ENCODE measurements at places on chromosomes 6 and 20. TPM values are rescaled to one million over a fixed set of nuclear protein-coding genes. Genes with fewer than 3 reads are reported as not detected.

DNA sequence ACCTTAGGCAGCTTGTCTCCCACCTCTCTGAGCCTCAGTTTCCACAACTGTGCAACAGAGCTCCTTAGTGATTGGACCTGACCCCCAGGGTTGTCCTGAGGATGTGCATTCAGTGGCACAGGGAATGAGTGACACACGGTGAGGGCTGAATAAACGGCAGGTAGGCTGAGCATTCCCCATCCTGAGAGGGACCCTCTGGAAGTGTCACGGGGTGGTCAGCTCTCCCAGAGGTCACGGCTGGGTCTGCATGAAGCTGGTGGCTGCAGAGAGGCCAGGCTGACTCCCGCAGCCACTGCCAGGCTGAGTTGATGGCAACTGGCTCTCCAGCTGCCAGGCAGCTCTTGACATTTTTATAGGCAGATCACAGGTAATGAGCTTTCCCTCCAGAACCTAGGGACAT lies 42.5 kb downstream of the CD40 start:
- no peak for DNase-seq
- no peaks in the 10 kb centered on the region for H3K4me1 ChIP-seq
- no peaks in the 10 kb centered on the region for H3K36me3 ChIP-seq

DNA sequence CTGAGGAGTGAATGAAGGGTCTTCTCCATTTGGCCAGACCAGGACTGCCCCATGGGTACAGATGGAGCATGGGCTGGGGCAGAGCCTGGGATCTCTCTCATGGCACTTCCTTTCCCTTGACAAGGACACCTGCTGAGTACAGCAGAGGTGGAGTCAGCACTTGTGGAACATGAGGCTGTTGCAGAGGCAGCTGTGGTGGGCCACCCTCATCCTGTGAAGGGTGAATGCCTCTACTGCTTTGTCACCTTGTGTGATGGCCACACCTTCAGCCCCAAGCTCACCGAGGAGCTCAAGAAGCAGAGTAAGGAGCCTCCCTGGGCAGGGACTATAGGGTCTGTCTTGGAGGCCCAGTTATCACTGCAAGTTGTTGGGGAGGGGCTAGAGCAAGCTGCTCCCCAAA lies 29.6 kb downstream of the GSS start:
- peaks cover 12% of the 10 kb centered on the region for H3K36me3 ChIP-seq
- H3K4me1 ChIP-seq = peaks cover 10% of the 10 kb centered on the region

- no peak overlapping the region for H3K4me3 ChIP-seq
- H3K27me3 ChIP-seq = peaks cover 47% of the 10 kb centered on the region
- peak; percentile 13 for DNase-seq
- peaks cover 10% of the 10 kb centered on the region for H3K4me1 ChIP-seq
- no peak overlapping the region for H3K27ac ChIP-seq
Measured at GRCh38 chr6:125753218-125753936, 3.9 kb downstream of the HEY2 start.

DNA sequence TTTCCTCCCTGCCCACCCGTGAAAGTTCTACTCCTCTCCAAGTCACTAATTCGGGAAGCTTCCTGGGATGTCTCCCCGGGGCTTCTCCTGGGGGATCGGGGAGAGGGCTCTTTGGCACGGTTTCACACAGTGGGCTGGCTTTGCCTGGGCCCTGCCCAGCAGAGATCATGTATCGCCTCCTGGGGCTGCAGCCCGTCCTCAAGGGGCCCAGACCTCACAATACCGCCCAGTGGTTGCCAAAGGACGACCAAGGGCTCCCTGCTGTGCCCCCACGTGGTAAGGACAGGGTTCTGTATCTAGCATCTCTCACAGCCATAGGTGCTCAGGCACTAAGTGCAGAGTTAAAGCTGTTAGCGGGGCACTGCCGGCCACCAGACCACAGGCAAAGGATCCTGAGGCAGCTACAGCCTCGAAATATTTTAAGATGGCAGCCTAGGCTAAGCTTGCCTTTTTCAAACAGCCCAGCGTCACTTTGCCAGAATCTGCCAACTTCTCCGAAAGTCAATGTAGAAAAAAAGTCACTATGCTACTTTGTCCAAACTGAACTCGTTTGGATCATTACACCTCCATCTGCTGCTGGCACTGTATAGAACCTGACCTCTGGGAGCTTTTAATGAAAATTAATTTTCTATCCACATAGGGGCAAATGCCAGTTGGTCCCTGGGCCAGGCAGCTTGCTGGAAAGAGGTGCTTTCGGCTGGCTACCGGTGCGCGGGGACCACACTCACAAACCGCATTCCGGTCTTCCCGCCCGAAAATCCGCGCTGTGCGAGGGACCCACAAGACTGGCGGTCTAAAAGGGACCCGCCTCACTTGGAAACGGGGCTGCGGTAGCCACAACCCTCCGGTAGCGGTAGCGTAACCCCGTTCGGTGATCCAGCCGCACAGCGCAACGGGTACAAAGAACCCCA lies 1.3 kb upstream of the NNAT start:
- H3K27ac ChIP-seq = no peak overlapping the region
- H3K27me3 ChIP-seq = no peaks in the 10 kb centered on the region
- no peak overlapping the region for H3K4me3 ChIP-seq
- peaks cover 14% of the 10 kb centered on the region for H3K4me1 ChIP-seq

DNA sequence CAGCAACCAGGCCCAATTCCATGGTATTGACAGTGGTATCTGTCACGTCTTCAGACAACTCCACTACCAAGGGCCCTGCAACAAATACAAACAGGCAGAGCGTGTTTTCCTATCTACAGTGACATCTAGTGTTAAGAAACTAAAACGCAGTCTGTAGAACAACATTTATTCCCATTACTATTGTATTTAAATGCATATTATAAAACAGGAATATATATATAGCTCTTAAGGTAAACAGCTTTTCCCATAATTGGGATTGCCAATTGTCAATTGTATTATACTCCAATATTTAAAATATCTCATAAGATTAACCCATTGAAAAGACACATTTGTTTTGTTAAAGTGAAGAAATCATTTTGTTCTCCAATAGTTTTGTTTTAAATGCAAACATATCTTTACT lies 97.2 kb downstream of the KIF16B start:
- DNase-seq = peak; percentile 24
- H3K4me1 ChIP-seq = no peaks in the 10 kb centered on the region
- no peak overlapping the region for H3K27ac ChIP-seq
- no peaks in the 10 kb centered on the region for H3K27me3 ChIP-seq
- no peaks in the 10 kb centered on the region for H3K36me3 ChIP-seq
- H3K4me3 ChIP-seq = no peak overlapping the region

DNA sequence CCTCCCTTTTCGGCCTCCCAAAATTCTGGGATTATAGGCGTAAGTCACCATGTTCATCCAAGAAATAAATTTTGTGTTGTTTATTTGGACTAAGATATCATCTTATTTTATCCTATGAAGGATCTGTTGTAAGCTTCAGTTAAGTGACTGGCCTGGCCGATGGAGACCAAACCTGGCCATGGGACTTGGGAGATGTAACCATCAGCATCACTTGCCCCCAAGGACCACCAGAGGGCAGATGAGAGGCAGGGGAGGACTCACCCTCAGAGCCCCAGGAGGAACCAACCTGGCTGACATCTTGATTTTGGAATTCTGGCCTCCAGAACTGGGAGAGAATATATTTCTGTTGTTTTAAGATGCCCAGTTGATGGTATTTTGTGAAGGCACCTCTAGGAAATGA lies 266.7 kb downstream of the CDH26 start:
- no peaks in the 10 kb centered on the region for H3K27me3 ChIP-seq
- H3K4me3 ChIP-seq = no peak overlapping the region
- no peaks in the 10 kb centered on the region for H3K36me3 ChIP-seq
- no peak for DNase-seq
- H3K27ac ChIP-seq = no peak overlapping the region
- no peaks in the 10 kb centered on the region for H3K4me1 ChIP-seq

- H3K36me3 ChIP-seq = no peaks in the 10 kb centered on the region
- no peak overlapping the region for H3K27ac ChIP-seq
- peaks cover 22% of the 10 kb centered on the region for H3K27me3 ChIP-seq
- DNase-seq = no peak
- H3K4me1 ChIP-seq = no peaks in the 10 kb centered on the region
Measured at GRCh38 chr6:39770446-39770845, 21.7 kb upstream of the DAAM2 start.

PTCHD4 gene
- 1.1 TPM for total RNA-seq

SLPI gene
- 5.4 TPM for total RNA-seq

COL21A1 gene
- total RNA-seq = not detected

SALL4 gene
- total RNA-seq = 1.9 TPM

HMGA1 gene
- total RNA-seq = 2,459 TPM
